Urothelium cell line (cell line): ENCODE measurements at places on chromosomes 3 and 15.

GRCh38 chr15:50247819-50248655 is 17.5 kb downstream of the HDC start:
- no peak for DNase-seq

DNA sequence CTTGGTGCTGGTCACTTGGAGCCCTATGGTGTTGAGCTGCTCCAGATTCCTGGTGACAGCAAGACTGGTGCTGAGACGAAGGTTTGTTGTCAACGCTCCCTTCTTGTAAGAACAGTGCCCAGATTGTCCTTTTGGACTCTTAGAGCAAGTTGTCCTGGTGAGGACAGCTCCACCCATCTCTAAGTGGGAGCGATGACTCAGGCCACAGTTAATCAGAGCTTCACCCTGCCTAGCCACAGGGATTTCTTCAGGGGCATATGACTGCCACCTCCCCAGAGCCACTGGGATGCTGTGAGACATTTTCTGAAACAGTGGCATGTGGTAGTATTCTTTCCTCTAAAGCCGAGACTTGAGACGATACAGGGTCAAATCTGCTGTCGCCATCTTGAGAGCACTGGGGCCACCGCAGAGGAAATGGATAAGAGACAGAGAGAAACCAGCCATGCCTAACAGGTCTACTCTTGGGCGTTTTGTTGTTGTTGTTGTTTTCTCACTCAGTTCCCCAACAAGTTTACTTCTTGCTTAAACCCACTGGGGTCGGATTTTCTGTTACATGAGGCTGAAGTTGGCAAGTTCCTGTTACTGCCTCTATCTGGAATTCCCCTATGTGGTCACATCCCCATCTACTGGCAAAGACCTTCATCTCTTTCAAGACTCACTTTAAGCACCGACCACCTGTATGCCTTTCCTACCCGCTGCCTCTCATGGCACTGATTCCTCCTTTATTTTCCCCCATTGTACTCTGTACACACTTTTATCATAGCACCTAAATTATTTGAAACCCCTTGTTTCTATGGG is 16.0 kb upstream of the PCOLCE2 start:
- DNase-seq, result no peak

- no peak for DNase-seq
Measured at GRCh38 chr15:40349163-40349562, 1.7 kb upstream of the PHGR1 start.

GRCh38 chr15:40915116-40915661 is 14.0 kb upstream of the DLL4 start:
- DNase-seq, result no peak

DNA sequence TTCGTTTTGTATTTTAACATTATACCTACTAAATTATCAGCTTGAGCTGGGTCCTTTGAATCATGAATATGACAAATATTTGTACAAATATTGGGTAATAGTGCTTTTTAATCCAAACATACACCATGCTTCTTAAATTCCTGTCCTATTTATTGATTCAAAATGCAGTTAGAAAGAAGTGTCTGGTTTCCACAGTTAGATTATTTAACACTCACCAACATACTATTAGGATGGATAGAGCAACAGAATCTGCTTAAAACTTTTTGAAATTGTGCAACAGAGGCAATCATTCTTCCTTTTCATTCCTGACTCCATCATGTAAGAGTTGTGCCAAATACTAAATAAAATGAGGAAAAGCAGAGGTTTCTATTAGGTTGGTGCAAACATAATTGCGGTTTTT is 281.2 kb downstream of the LSAMP start:
- no peak for DNase-seq

DNA sequence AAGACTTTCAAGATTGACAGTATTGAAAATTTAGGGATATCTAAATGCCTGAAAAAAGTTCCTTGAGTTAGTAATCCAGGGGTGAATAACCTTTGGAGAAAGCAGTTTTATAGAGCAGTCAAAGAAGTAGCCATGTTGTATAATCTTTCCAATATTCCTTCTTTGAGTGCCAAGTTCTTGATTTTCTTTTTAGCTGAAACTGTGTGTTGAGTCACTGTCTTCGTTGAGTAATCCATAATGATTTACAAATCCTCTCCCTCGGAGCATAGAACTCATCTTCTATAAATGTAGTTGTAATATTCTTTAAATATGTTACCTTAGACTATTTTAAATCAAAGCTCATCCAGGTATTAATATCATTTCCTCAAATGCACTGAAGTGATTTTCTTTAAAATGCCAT is 135.2 kb downstream of the BBX start:
- no peak for DNase-seq

DNA sequence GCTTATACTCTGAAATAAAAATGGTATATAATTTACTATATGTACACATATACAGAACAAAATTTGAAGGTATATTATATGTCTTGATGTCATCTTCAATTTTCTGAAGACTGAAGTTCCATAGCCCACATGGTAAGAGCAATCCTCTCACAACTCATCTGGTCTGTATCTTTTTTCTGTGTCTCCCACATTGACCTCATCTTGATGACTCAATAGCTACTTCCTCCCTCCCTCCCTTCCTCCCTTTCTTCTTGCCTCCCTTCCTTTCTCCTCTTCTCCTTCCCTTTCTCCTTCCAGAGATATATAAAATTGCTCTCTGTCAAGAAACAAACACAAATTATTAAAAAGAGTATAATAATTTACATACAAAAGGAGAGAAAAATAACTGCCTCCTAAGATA is 268.5 kb downstream of the SQOR start:
- no peak for DNase-seq

- no peak for DNase-seq
Measured at GRCh38 chr15:22988811-22989210, 8.6 kb upstream of the CYFIP1 start.

- no peak for DNase-seq
Measured at GRCh38 chr3:129013491-129013891, 12.4 kb downstream of the EFCC1 start.

GRCh38 chr3:179093807-179094206 is 22.2 kb upstream of the ZMAT3 start:
- no peak for DNase-seq

GRCh38 chr3:147652651-147653366 is 243.6 kb downstream of the ZIC1 start:
- DNase-seq, result no peak
